ENCODE measurements at places on chromosomes 11 and 22.
A peak's percentile ranks its signal among the peaks of the same experiment; 100 is the strongest.

- no peak for DNase-seq
These were observed 103.8 kb downstream of the RRAS2 start for GRCh38 chr11:14255238-14255534.

DNA sequence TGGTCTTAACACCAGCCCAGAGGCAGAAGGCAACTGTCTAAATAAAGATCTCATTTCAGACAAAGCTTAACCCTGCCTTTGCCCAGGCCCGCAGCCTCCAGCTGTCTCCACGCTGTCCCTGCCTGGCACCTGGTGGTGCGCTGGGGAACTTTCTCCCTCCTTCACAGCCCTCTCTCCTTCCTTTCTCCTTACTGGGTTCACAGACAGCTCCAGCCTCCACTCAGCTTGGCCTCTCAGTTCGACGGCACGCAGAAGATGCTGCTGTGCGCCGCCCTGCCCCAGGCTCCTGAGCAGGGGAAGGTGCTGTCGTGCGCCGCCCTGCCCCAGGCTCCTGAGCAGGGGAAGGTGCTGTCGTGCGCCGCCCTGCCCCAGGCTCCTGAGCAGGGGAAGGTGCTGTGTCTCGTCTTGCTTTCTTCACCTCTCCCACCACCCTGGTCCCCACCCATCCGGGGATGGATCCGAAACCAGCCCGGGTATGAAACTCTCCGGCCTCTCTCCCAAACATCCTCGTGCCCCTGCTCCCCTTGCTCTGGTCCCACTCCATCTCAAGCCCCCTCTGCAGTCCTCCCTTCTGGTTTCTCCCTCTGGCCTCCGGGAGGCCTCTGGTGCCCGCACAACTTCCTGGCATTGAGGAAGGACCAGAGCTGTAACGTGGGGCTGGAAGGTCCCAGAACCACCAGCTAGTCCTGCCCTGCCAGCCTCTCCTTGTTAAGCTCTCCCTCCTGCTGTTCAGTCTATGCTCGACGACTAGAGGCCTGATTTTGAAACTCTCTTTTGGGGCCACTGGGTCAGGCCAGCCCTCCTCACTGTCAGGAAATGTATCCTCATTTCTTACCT, 22.9 kb upstream of the JAM3 start:
- DNase-seq, result peak; percentile 80

DNA sequence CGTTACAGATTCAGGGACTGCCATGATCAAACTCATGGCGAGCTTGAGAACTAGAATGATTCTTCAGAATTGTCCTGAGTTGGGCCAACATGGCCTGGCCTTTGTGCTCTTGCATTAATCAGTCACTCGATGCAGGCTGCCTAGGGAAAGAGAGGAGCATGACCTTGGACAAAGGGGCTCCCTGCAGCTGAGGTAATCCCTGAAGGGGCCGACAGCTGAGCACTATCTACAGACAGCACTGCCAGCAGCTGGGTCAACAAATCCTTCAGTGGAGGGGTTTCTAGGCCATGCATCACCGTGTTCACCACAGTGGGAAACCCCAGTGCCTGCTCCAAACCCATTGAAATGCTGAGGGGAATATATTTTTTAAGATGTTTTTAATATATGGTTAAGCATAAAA, 159.5 kb upstream of the POU2AF2 start:
- DNase-seq, result peak; percentile 11

DNA sequence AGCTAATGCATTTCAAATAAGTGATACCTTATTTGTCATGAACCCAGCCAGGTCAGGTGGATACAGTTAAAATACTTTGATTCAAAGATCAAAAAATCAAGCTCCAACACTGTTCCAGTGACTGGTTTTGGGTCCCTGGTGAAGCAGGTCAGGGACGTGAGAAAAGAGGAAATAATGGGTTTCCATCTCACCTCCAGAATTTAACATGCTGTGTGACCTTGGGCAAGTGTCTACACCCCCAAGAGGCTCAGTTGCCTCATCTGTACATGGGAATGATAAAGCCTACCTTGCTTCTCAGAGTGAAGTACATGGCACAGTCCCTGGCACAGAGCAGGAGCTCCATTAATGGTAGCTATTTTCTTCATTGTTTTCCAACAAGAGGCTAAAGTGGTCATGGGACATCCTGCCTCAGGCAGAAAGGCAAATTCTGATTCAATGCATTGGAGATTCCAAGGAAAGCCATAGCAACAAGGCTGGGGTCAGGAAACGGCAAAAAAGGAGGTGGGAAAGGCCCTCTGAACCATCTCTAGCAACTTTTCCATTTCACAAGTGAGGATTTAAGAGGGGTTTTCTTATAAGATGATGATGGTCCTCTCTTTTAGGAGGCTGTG, 108.5 kb downstream of the CSNK2A3 start:
- DNase-seq, result no peak

DNA sequence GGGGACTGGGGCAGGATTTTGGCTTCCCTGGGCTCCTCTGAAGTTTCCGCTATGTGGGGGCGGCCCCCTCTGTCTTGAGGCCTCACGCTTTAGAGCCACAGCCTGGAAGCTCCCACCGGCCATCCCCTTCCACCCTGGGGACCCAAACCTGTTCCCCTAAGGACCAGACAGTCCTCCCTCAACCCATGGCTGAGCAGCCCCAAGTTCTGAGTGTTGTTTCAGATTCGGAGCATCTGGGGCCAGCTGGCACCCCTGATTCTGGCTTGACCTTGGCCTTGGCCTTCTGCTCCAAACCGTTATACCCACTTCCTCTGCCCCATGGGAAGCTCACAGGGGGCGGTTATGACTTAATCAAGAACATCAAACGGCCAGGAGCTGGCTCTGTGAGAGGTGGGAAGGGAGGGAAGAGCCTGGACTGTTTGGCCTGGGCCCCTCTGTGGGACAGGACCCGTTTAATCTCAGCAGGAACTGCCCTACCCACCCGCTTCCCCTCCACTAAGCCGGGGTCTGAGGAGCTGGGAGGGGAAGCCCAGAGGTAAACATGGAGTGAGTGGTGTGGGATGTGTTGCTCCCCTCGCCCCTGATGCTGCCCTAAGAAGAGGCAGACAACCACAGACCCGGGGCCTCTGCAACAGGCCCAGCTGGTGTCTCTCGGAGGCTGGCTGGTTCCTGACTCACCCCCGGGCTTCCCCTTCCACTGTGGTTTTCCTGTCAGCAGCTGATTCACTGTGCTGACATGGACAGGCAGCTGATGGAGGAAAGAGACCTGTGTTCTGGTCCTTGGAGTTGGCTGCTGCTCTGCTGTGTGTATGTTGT, 3.4 kb downstream of the CD82 start:
- peak; percentile 38 for DNase-seq

GRCh38 chr11:132466983-132467382, 1065.3 kb downstream of the OPCML start:
- DNase-seq, result no peak

DNA sequence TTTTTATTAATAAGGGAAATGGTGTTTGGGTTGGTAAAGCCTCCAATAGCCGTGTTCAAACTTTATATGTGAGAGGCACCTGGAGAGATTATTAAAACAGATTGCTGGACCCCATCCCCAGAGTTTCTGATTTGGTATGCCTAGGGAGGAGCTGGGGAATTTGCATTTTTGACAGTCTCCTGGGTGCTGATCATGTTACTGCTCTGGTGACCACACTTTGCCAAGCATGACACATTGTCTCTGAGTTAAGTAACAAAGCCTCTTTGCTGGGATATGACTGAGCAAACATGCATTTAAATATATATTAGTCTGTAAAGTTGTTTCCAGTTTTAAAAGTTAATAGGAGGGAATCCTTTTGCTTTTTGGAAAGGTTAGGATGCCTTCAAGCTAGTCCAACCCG, 140.4 kb downstream of the NAV2 start:
- DNase-seq, result no peak

DNA sequence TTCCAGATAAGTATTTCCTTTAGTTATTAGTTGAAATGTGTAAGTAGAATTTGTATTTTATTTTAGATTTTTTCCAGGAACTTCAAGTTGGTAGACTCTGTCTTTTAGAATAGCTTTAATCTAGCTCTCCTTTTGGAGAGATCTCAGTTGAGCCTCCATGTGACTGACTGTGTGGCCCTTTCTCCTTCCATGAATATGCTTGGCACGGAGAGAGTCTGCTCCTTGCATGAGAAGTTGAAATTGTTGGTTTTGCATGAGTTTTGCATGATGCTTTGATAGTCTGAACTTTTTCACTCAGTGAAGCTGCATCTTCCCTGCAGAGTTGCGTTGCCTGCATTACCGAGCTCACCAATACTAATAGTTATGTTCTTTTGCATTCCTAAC, 32.8 kb upstream of the CTTN start:
- DNase-seq, result no peak

DNA sequence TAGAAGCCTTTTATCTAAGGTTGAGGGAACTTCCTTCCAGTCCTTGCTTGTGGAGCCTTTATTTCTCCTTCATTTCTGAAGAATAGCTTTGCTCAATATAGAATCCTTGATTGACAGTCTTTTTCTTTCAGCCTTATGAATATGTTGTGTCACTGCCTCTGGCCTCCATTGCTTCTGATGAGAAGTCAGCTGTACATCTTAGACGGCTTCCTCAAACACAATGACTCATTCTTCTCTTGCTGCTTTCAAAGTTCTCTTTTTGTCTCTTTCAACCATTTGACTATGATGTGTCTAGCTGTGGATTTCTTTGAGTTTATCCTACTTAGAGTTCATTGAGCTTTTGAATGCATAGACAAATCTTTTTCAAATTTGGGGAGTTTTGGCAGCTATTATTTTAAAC, 893.2 kb downstream of the BRD1 start:
- peak; percentile 2 for DNase-seq

DNA sequence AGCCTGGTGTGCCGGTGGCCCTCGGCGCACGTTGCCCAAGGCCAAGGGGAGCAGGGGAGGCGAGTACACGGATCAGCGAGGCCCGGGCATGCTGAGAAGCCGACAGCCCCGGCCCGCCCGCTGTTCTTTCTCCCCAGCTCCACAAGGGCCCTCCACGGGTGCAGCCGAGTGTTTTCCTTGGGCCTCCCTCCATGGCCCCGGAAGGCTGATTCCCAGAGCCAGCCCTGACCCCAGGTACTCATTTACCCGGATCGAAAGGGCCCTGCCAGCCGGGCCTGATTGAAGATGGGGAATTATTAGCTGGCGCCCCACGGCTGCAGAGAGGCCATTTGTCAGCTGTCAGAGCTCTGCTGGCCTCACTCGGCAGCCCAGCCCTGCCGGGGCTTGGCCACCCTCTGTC, 53.1 kb downstream of the WNT7B start:
- DNase-seq, result no peak

- DNase-seq, result peak; percentile 81
These were observed 214.6 kb downstream of the NTM start for GRCh38 chr11:131584785-131585592.

DNA sequence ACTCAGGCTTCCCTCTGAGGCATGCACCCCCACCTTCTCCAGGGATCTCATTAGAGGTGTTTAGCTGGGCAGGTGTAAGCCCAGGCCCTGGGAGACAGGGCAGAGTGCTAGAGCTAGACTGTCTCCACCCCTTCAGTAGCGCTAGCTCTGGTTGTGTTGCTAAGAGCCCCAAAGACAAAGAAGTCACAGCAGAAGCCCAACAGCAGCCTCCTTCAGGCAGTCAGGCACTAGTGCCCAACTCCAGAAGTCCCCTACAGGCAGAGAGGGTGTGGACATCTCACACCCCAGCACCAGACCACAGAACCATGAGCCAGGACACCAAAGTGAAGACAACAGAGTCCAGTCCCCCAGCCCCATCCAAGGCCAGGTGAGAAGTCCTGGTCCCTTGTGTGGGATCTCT, at the start of gene CNGA4:
TSS of gene CNGA4 (plus strand) at position 188 of the 400 bp plus-strand sequence. CDS start at position 306, 118 bp downstream.
- DNase-seq, result peak; percentile 41

- DNase-seq, result no peak
These were observed 26.4 kb downstream of the C11orf58 start for GRCh38 chr11:16764888-16765287.

DNA sequence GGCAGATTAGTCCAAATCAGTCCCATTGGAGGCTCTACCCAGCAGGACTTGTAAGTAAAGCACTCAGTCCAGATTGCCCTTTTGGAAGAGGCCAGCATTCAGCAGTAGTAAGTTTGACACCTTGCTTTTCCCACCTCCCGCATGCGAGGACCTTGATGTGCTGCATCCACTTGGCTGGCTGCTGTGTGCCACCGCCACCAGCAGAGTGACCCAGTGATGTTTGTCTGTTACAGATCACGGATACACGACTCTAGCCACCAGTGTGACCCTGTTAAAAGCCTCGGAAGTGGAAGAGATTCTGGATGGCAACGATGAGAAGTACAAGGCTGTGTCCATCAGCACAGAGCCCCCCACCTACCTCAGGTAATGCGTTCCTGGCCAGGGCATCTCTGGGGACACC, 6.6 kb downstream of the SMARCB1 start:
- peak; percentile 13 for DNase-seq

GRCh38 chr11:117634756-117635603, 162.0 kb downstream of the DSCAML1 start:
- no peak for DNase-seq

- no peak for DNase-seq
These were observed 11.3 kb upstream of the P2RY2 start for GRCh38 chr11:73206801-73207200.

DNA sequence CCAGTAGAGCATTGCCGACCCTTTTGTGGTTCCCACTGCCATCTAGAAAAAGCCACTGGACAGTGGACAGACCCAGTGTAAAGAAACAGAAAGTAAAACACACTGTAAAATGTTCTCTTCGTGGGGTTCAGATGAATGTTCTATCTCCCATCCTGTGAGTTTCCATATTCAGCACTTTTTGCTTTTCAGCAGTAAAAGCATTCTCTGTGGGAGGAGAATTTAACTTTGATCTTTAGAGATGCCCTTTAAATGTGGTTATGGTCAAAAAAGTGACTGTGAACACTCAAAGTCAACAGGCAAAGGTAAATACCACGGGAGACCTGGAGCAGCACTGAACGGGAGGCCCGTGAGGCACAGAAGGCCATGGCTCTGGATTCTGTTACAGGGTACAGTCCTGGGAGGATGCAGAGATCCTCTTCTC, 53.9 kb downstream of the FLI1 start:
- no peak for DNase-seq

DNA sequence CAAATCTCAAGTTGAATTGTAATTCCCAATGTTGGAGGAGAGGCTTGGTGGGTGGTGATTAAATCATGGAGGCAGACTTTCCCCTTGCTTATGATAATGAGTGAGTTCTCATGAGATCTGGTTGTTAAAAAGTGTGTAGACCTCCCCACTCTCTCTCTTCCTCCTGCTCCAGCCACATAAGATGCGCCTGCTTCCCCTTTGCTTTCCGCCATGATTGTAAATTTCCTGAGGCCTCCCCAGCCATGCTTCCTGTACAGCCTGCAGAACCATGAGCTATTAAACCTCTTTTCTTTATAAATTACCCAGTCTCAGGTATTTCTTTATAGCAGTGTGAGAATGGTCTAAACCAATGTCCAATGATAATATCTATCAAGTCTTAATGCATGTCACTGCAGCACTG, 34.2 kb downstream of the SOX6 start:
- DNase-seq, result no peak

GRCh38 chr22:39254789-39255298, 10.1 kb upstream of the PDGFB start:
- DNase-seq, result peak; percentile 78

- DNase-seq, result no peak
These were observed 82.3 kb downstream of the RASSF10 start for GRCh38 chr11:13091373-13091772.

Data from H7 (cell line).